Stimulated activated CD8-positive, alpha-beta memory T cell treated with anti-CD3 and anti-CD28 coated beads, Interleukin-15, amount 100 ng/mL, for 4 hours (primary cell): ENCODE measurements at places on chromosomes 2 and 18.

- no peak for DNase-seq
These were observed 14.3 kb downstream of the DSG2 start for GRCh38 chr18:31512203-31512764.

- no peak for DNase-seq
These were observed 112.3 kb upstream of the SETBP1 start for GRCh38 chr18:44568342-44568741.

DNA sequence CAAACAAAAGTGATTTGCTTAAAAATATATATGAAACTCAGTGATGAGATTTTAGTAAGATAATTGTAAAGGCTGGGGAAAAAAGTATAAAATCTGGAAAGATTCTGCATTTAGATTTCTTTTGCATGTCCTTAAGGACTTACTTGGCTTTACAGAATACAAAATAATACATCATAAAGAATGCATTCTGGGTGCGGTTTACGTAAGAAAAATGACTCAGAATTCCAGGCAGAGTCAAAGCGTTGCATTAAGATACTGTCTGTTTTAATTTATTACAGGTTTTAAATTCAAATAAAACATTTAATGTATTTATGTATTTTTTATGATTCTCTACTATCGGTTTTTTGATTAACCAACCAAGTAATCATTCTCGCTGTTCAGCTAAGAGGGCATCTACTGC is 178.0 kb downstream of the SH3BP4 start:
- no peak for DNase-seq

- no peak for DNase-seq
These were observed 81.1 kb downstream of the ASB1 start for GRCh38 chr2:238507836-238508235.

DNA sequence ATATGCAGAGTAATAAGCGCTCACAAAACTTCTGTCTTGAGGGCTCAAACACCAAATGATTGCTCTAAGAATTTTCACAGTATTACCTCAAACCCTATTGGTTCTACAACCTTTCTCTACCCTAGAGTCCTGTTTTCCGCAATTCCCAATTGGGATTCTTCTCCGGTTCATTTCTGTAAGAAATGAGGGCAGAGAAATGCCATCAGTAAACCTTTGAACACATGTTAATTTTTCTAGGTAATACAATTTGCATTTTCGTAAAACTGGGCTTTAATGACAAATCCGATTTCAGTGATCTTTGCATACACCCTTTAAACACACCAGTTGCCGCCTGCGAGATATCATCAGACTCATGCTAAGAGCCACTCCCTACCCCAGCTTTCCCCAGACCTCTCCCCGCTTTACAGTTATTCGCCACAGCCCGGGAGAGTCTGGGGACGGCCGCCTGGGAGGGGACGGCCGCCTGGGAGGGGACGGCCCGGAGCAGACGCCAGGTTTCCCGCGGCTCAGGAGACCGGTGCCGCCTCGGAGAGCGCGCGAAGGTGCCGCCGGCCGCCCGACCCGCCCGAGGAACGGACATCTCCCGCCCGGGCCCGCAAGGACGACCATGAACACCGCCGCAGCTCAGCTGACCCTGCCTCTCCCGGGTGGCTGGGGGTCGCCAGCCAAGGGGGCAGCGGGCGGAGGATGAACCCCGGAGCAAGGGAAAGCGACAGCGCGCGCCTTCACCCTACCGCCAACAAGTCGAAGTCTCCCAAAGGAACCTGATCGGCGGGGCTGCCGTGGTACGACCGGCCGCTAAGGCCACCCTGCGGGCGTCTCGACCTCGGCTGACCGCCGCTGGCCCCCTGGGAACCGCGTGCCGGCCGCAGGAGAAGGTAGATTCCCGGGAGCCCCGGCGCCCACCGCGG is 463 bp downstream of the SMC6 start:
- peak; percentile 0 for DNase-seq

DNA sequence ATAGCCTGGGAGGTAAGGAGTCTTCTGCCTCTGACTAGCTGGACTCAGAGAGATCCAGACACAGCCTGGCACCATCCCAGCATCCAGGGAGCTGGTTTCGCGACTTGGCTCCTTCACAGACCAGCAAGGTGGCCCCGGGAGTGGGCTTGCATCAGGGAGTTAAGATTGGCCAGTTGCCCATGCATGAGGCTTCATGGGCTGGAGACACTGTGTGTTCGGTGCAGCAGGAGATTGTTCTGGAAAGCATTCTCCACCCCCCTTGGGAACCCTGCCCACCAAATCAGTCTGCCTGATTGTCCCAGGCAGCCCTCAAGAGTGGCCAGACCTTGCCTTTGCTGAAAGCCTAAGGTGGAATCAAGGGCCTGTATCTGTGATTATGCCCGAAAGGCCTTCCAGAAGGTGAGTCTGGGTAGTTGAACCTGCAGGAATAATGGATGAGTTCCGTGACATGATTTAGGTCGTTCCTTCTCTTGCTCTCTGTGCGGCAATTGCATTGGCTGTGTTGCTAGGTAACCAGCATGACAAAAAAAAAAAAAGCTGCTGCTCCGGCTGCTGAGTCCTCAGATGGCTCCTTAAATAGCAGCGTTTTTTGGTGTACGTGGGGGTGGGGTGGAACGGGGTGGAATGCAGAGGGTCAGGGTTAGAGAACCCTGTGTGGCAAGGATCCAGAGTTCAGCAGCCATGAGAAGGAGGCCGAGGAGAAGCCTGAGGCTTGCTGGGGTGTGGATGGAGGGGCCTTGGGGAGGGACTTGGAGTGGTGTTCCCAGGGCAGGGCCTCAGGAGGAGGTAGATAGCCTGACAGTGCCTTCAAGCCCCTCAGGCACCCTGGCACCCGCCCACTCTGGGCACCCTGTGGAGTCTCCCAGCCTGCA is 93.0 kb upstream of the MCFD2 start:
- no peak for DNase-seq

- no peak for DNase-seq
These were observed 238.0 kb upstream of the COPS8 start for GRCh38 chr2:236847538-236848263.

GRCh38 chr2:230908595-230909191 is 16.3 kb downstream of the GPR55 start:
- DNase-seq = peak; percentile 39

DNA sequence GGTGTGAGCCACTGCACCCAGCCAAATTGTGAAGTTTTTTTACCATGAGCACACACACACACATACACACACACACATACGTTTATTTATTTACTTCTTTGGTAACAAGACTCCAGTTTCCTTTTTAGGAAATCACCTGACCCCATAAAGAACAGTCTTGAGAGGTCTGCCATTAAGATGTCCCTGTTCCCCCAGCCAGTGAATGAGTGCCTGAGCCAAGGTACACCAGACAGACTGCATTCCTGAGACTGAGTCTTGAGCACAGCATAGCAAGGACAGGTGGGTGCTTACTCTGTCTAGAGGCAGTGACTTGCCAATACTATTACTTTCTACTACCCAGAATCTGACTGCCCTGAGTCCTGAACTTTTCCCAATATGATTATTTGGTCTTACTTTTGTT is 167.2 kb upstream of the SATB2 start:
- no peak for DNase-seq

DNA sequence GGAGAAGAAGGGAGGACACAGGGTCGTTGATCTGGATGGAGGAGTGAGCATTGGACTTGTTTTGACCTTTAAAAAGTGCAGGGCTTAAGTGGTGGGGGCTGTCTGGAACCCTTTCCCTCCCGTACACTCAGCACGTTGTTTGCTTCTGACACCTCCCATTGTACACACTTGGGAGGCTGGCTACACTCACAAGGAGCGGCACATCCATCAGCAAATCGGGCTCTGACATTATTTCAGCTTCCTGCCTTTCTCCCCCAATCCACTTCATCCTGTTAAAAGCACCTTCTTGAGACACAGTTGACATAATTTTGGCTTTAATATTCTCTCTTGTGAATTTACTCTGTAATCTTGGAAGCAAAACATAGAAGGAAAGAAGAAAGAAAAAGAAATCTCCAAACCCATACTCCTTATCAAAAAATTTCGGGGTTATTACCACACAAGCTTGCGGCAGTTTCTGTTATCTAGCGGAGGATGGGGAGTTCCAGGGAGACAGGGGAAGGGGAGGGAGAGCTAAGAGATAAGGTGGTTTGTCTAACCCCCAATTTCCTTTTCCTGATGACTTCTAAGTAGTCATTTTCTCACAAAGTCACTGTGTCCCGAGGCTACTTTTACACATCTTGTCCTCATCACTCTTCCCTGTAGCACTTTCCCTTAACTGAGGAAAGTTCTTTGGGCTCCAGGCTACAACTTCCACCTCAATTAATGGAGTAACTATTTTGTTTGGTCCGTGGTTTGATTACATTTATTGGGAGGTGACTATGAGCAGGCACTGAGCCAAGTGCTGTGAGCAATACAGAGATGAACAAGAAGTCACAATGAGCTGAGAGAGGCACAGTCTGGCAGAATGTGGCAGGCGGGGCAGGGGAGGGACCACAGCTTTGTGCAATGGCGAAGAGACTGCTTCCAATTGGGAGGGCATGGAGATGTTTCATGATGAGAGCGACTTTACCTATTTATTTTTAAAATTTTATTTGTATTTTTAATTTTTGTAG is 240.1 kb upstream of the MEX3C start:
- no peak for DNase-seq

DNA sequence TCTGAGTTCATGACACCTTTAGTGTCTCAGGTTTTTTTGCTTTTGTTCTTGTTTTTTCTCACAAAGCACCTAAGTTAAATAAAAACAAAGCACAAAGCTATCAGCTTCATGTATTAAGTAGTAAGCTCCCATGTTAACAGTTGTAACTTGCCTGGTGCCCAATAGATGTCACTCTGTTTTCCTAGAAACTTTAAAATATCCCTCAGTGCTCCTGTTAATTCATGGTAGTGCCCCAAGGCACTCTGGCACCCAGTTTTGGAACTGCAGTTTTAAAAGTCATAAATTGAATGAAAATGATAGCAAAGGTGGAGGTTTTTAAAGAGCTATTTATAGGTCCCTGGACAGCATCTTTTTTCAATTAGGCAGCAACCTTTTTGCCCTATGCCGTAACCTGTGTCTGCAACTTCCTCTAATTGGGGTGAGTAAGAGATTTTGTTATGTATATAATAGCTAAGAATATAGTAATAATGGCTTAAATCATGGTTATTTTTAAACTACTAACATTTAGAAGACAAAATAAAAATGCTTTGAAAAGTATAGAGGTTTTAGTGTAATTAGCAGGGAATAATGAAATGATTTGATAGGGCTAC is 555.0 kb upstream of the TMEFF2 start:
- no peak for DNase-seq

DNA sequence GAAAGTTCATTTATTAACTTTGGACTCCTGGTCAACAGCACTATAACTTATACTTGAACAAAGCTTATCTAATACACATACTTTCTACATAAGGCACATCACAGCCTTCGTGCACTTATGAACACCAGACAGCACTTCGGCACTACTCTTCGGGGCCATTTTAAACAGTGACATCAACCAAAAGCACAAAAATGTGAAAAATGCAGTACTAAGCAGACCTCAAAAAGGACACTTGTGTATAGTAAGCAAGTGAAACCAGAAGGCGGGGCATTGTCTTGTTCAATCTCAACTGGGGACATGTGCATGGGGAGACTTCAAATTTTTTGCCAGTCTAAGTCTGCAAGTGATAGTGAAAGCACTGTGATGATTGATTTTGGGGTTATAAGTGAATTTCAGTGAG is 163.0 kb downstream of the NCKAP5 start:
- no peak for DNase-seq

DNA sequence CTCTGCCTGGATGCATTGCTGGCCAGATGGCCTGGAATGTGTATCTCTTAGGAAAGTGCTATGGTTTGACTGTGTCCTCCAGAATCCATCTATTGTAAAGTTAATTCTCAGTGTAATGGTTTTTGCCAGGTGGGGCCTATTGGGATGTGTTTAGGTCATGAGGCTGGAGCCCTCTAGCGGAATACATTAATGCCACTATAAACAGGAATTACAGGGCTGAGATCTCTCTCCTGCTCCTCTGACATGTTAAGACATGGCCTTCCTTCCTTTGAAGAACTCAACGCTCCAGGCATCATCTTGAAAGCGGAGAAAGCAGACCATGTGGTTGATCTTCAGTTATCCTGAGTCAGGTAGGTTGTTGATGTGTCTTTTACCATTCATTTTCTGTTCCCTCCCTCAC is 276.4 kb downstream of the RPIA start:
- DNase-seq = no peak
